ENCODE measurements at places on chromosomes 4 and X.

DNA sequence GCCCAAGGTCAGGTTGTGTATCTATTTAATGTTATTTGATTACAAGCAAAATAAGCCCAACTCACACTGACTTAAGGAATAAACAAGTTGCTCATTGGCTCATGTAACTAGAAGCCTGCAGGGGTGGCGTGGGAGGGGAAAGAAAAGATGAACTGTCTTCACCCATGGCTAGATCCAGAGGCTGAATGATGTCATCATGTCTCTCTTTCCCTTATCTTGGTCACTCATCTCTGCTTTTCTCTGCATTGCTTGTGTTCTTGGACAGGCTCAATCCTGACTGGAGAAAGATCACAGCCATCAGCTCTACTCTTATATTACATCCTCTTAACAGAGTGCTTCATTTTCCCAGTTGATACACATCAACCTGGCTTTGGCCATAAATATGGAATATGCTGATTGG lies 290.0 kb upstream of the DIAPH2 start:
- no peak for DNase-seq

DNA sequence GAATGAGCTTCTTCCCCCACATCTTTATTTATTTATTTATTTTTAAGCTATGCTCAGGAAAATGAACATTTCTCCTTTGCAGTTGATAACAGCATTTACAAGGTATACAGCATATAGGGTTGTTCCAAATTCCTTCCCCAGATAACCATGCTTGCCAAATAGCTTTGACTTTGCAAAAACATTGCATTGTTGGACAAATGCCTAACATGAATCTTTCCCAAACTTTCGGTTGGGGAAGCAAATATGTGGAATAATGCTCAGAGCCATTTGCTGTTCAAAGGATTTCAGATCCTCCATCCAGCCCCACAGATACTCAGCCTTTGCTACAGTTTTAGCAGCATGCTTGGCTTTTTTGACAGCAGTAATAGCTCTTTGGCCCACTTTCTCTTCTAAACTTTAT lies 127.2 kb upstream of the AGA start:
- no peak for DNase-seq

DNA sequence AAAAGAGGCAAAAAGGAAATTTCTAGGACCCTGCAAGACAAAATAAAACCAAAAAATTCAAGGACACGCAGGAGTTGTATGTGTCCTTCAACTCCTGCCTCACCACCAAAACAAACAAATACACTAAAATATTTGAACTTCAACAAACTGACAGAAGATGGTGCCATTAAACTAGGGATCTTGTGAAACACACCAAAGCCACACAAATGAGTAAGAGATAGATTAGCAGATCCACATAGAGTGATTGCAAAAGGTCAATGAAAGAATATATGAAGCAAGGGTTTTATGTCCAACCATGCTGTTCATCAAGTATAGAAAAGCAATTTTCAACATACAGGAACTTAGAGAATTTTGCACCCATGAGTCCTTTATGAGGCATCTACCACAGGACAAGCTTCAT lies 40.1 kb upstream of the SCML1 start:
- peak; percentile 33 for DNase-seq

DNA sequence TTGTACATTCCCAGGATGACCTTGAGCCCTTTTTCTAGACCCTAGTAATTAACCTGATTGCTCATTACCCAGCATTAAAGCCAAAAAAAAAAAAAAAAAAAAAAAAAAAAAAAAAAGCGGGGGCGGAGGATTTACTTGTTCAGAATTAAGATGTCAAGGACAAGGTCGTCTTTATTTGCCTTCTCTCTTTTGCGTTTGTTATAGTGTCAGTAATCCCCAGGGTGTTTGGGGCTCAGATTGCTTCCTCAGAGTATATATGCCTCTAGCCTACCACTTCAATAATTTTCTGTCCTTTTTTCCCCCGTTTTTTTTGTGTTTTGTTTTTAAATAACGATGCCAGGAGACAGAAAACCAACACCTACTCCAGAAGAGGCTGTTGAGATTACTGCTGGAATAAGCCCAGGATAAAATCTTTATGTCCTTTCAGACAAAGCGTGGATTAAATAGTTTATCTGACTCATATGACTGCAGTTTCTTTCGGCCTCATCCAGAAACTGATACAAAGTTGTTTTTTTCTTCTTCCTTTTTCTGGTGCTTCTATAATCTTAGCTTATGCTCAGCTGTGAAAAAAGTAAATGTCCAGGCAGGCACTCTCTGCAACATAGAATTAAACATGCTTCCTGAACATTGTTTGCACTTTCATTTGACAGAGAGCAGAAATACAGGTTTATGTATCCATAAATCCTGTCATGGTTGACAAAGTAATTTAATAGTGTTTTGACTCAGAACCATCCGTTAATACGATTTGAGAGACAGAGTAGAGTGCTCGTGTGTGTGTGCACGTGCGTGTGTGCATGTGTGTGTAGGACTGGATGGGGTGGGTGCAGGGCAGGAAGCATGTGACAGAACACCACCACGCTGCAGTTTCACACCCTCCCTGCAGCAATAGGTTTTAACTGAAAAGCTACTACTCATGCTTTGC lies 138.6 kb downstream of the AFF1 start:
- DNase-seq, result peak; percentile 76

- no peak for DNase-seq
Measured at GRCh38 chr4:146124023-146124680, 51.4 kb upstream of the LSM6 start.

- DNase-seq, result peak; percentile 7
Measured at GRCh38 chr4:11250510-11250909, 178.2 kb downstream of the HS3ST1 start.

- no peak for DNase-seq
Measured at GRCh38 chr4:38344929-38345328, 319.1 kb upstream of the KLF3 start.

DNA sequence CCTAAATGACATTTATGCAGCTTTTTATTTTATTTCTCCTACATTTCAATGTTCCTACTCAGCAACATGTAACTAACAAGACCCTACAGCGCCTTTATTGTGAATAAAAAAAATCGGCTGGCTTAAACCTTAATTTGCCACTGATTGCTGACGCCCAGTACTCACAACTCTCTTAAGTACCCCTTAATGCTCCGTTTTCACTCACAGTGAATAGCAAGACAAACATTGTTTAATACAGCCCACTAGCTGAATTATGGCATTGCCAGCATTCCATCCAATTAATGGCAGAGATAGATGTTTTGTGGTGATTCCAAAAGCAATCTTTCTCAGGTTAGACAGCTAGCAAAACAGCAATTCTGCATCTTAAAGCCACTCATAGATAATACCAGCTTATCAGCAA lies 61.1 kb downstream of the PPARGC1A start:
- no peak for DNase-seq

- DNase-seq, result no peak
Measured at GRCh38 chrX:52426810-52427209, 58.0 kb downstream of the XAGE2 start.

DNA sequence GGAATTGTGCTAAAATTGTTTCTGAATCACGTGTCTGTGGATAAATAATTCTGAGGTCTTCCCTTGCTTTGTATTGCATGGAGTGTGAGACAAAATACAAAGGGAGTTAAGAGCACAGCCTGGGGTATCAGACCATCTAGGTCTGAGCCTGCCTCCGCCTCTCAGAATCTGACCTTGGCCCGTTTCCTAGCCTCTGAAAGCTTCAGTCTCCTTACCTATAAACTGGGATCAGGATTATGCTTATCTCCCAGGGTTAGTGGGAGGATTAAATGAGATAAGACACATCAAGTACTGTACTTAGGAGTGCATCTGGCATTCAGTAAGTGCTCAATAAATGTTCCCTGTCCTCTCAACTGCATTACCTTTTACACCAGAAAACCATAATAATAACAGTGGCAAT lies 140.6 kb upstream of the TENM3 start:
- no peak for DNase-seq

DNA sequence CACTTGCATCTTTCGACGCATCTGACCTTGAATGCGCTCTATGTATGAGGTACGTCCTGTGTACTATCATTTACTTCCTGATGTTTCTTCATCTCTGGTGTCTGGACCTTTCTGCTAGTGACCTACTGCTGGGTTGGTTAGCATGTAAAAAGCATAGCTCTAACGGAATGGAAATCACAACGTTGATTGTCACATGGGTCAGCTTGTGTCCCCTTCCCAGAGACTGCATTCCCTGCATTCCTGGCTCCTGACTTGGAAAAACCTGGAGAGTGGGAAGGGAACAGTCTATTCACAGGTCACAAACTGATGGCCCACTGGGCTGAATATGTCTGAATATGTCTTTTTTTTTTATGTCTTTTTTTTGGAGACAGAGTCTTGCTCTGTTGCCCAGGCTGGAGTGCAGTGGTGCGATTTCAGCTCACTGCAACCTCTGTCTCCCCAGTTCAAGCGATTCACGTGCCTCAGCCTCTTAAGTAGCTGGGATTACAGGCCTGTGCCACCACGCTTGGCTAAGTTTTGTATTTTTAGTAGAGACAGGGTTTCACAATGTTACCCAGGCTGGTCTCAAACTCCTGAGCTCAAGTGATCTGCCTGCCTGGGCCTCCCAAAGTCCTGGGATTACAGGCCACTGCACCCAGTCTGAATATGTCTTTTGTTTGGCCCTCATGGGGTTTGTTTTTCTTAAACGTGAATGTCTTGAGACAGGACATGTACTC lies 16.3 kb downstream of the LONRF3 start:
- no peak for DNase-seq

- DNase-seq, result no peak
Measured at GRCh38 chr4:183738081-183738673, 79.1 kb downstream of the TRAPPC11 start.

DNA sequence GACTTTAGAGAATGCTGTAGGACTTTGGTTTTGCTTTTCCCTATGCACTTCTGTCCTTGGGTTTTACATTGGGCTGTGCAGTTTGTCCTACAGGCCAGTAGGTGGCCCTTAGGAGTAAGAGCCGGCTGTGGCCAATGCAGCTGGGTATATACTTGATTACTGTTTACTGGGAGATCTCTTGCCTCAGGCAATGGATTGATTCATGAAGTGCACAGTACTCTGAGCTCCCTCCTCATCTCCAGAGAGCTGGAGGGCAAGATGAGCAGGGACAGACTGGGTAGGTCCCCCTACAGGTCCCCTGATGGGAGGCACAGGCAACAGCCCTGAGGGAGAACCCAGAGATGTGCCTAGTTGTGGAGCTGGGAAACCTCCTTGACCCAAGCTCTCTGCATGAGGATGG lies 103.8 kb upstream of the QRFPR start:
- DNase-seq, result peak; percentile 48
